ENCODE measurements at places on chromosomes 3 and 15.

DNA sequence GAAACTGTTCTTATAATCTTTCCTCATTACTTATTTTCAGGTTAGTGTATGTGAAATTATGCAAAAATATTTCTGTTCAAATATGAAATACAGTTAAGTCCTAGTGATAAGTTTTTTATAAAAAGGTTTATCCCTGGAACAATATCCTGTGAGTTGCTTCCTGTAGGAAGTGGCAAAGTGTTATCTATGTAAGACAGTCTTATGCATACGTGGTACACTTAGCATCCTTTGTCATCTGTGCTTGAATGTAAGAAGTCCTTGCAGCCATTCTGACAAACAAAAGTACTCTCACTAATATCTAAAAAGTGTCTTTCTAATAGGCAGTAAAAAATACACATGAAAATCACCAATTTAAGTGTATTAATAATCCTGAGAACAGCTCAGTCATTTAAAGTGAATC is 372.5 kb upstream of the BCHE start:
- DNase-seq: no peak

DNA sequence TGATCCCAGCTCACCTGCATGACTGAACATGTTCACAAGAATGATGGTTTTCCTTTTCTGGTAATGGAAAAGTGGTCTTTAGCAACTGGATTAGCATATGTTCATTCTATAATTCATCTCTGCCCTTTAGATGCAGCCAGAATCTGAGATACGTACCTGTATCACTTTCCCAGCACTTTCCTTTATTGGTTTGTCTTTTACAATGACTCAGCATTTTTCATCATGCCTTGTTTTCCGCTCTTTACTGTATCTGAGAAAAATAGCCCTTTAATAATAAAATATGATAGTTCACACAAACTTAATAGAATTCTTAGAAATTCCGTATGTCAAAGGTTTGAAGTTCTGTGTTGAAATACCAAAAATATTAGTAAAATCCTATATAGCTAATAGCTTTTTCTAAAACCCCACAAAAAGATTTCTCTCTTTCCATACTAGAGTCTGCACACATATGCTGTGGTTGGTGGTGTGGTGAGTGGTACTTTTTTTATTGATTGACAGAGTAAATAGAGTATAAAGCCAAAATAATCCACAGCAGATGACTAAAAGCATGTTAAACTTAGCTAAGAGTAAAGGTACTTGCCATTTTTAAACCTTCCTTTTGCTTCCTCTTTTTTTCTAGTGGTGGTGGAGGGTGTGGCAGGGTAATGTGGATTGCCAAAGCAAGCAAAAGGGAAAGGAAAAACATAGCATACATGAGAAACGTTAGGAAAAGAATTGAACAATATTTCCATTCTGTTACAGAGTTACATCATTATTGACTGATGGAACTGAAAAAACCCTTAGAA is 328.9 kb upstream of the RBMS3 start:
- DNase-seq: no peak

DNA sequence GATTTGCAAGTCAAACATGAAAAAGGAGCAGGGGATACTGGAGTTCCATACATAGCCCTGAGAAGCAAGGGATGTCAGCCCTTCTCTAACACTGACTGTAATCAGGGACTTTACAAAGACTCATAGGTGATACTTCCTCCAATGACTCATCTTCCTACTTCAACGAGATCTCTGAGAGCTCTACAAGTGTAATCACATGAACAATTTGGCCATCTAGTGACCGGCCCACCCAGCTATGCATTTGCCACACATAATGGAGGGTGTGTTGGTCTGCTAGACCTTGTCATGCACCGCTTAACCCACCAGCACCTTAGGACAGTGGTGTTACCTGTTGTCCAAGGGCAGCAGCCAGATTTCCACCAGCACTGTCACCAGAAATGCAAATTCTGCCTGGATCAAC is 75.3 kb downstream of the NCEH1 start:
- no peak for DNase-seq

DNA sequence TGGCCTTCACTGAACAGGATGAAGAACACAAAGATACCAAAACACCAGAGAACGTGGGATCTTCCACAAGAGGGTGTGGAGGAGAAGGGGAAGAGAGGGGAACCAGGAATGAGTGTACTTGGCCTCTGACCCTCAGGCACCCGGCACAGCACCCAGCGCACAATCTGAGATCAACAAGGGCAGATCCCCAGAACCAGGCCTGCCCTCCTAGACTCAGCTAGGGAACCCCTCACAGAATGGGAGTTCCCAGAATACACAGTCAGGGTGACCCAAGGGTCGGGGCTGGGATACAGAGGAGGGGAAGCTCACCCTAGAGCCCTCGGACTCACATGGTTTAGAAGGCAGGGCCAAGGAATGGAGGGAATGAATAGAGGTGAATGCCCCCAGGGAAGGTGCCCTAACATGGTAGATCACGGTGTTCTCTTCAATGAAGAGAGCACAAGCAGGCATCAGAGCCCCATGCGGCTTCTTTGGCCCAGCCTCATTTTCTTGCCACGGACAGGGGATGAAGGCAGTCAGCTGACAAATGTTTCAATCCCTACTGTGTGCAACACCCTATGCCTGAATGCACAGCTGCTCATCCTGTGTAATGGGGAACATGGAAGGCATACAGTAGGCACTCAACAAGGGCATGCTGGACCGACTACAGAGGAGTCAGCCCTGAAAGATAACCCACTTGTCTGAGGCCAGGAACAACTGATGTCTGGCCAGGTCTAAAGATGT is 13.1 kb downstream of the BMF start:
- no peak for DNase-seq
